Activated T-helper 2 cell treated with anti-CD3 and anti-CD28 coated beads, Interferon-gamma antibody, Interleukin-2, Interleukin-4, amounts not matched to agents 10 μg/mL and 5 μg/mL and 100 μg/mL, durations not matched to agents 14 hours and 24 hours and 36 hours (primary cell): ENCODE measurements at places on chromosomes 5 and 9. TPM values are rescaled to one million over a fixed set of nuclear protein-coding genes. Genes with fewer than 3 reads are reported as not detected.

DNA sequence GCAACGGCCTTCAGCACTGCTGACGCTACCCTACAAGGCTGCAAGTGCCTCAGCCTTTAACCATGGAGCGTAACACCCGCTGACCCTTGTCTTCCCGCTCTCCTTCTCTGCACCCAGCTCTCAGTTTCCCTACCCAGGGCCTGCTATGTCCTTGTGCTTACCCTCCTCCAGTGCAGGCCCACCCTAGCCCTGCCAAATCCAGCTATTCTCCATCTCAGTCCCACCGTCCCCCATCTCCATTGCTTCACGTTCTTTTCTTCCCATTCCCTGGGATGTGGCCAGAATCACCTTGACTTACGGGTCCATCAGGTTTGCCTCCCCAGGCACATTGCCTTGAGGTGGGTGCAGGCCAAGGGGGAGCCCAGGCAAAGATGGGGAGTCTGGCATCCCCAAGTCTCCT lies 91.2 kb downstream of the PAX5 start:
- H3K27me3 ChIP-seq, result peaks cover 6% of the 10 kb centered on the region
- no peak for DNase-seq
- no peak overlapping the region for H3K4me3 ChIP-seq
- no peaks in the 10 kb centered on the region for H3K36me3 ChIP-seq
- no peak overlapping the region for H3K27ac ChIP-seq

DNA sequence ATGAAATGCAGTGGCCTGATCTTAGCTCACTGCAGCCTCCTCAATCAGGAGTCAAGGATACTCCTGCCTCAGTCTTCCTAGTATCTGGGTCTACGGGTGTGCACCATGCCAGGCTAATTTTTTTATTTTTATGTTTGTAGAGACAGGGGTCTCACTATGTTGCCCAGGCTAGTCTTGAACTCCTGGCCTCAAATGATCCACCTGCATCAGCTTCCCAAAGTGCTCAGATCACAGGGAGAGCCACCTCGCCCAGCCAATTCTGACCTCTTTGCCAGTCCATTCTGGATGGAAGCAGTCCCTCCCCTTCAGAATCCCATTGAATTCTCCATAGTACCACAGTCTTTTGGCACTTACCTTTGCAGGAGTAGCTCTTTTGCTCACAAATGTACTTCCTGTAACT lies 1.7 kb upstream of the CANX start:
- DNase-seq, result no peak
- H3K4me3 ChIP-seq, result peak overlapping the region; percentile 99
- peaks cover 23% of the 10 kb centered on the region for H3K36me3 ChIP-seq
- peaks cover 24% of the 10 kb centered on the region for H3K4me1 ChIP-seq
- H3K27me3 ChIP-seq, result no peaks in the 10 kb centered on the region

- H3K36me3 ChIP-seq, result no peaks in the 10 kb centered on the region
- no peak for DNase-seq
- no peak overlapping the region for H3K4me3 ChIP-seq
- H3K27me3 ChIP-seq, result no peaks in the 10 kb centered on the region
- no peak overlapping the region for H3K27ac ChIP-seq
Observed at GRCh38 chr9:13719981-13720676, 440.6 kb upstream of the MPDZ start.

Gene POU5F2
- 1.0 and 1.4 TPM in 2 replicates for total RNA-seq

Gene FAM151B
- total RNA-seq, result 0.43 and 0.76 TPM in 2 replicates

Gene ARSI
- not detected in 2 replicates for total RNA-seq

- no peak overlapping the region for H3K4me3 ChIP-seq
- DNase-seq, result no peak
- H3K27me3 ChIP-seq, result peaks cover 1% of the 10 kb centered on the region
- H3K36me3 ChIP-seq, result no peaks in the 10 kb centered on the region
Observed at GRCh38 chr5:158877124-158877581, 222.6 kb downstream of the EBF1 start.

Gene OTP
- not detected in 2 replicates for total RNA-seq

- no peak for DNase-seq
- H3K4me3 ChIP-seq, result no peak overlapping the region
- no peak overlapping the region for H3K27ac ChIP-seq
- H3K36me3 ChIP-seq, result no peaks in the 10 kb centered on the region
- H3K27me3 ChIP-seq, result no peaks in the 10 kb centered on the region
- peaks cover 8% of the 10 kb centered on the region for H3K4me1 ChIP-seq
Observed at GRCh38 chr5:172800088-172800551, 29.1 kb upstream of the DUSP1 start.

Gene ZBED3
- total RNA-seq, result 0.48 and 0.60 TPM in 2 replicates

- H3K36me3 ChIP-seq, result no peaks in the 10 kb centered on the region
- no peak overlapping the region for H3K4me3 ChIP-seq
- H3K27ac ChIP-seq, result no peak overlapping the region
- no peaks in the 10 kb centered on the region for H3K4me1 ChIP-seq
- H3K27me3 ChIP-seq, result peaks cover 18% of the 10 kb centered on the region
Observed at GRCh38 chr5:38404667-38405276, 146.4 kb downstream of the EGFLAM start.

Gene P4HA2
- total RNA-seq, result 44.9 and 47.0 TPM in 2 replicates

DNA sequence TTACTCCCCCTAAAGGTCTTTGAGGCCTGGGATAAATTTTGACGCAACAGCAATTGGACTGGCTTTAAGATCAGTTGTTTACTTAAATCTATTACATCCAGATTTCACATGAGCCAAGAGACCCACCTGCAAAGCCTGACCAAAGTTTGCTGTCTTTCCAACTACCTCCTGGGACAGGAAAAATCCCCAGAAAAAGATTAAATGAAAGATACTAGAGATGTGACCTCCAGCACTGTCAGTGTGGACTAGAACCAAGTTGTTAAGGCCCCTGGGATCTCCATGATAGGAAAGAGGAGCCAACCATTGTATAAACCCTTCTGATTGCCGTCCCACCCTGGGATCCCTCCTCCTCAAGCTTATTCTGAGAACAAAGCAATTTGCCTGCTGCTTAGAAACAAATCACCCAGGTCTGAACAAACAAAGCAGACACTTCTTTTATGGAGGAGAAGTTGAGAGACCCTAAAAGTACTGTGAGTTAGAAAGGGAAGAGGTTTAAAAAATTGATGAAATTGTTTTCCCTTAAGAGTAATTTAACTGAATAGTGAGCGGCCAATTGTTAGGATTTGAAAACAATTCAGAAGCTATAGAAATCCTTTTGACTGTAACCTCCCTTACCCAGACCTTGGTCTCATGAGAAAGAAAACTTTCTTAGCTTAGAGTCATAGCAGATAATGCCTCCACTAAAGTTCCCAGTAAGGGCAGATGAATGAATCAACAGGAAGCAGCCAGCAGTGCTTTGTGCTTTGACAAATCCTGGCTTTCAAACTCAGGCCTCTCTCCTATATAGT lies 255.2 kb downstream of the TMEM167A start:
- no peaks in the 10 kb centered on the region for H3K27me3 ChIP-seq
- no peaks in the 10 kb centered on the region for H3K36me3 ChIP-seq
- no peaks in the 10 kb centered on the region for H3K4me1 ChIP-seq
- no peak overlapping the region for H3K27ac ChIP-seq

Gene IRX2
- not detected in 2 replicates for total RNA-seq

- H3K36me3 ChIP-seq, result no peaks in the 10 kb centered on the region
- no peak for DNase-seq
- no peak overlapping the region for H3K4me3 ChIP-seq
Observed at GRCh38 chr5:88813244-88813643, 69.7 kb downstream of the MEF2C start.

DNA sequence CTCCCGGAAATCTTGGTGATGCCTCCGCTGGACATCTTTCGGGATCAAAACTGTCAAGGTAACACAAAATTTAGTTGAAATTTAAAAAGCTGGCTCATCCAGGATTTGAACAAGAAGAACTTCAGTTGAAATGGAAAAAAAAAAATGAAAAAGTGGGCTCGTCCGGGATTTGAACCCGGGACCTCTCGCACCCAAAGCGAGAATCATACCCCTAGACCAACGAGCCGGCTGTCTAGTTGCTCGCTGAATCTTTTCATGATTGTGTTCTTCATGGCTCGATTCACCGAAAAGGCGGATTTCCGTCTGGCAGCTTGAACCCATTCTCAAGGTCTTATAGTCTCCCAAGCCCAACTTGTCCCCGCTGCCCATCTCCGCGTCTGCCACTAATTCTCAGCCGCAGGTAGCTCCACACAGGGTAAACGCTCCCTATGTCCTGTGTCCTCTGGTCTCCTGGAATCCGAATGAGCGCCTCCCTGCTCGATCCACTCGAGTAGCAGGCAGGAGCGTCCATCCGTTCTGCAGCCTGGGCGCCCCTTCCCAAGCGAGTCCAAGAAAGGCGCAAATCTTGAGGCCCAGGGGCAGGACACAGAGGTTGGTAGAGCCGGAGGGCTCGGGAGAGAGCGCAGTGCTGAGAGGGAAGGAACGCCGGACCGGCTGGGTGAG lies 16.2 kb downstream of the TRIM7 start:
- H3K27ac ChIP-seq, result peak overlapping the region; percentile 93
- peak overlapping the region; percentile 94 for H3K4me3 ChIP-seq
- H3K36me3 ChIP-seq, result no peaks in the 10 kb centered on the region
- DNase-seq, result peak; percentile 77

Gene OTULINL
- total RNA-seq, result 17.0 and 20.9 TPM in 2 replicates

Gene C9orf43
- total RNA-seq, result 0.48 TPM in 2 replicates

Gene SLC6A7
- not detected in 2 replicates for total RNA-seq

- H3K4me1 ChIP-seq, result no peaks in the 10 kb centered on the region
- no peak overlapping the region for H3K27ac ChIP-seq
- no peaks in the 10 kb centered on the region for H3K36me3 ChIP-seq
- H3K4me3 ChIP-seq, result no peak overlapping the region
- H3K27me3 ChIP-seq, result no peaks in the 10 kb centered on the region
Observed at GRCh38 chr5:2674456-2674855, 77.0 kb downstream of the IRX2 start.

DNA sequence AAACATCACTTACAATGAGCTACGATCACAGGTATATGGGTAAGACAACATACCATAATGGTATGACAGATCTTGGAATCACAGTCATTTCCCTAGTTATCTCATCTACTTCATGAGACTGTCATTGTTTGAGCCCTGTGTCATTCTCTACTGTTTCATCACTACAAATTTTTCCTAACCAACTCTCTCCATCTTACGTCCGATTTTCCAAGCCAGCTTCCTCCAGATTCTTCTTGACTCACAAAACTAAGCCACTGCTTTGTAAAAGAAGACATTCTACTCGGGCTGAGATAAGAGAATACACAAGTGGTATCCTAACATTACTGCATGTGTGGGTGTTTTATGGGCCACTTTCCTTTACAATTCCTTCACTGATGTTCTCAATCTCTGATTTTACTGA lies 49.6 kb downstream of the SERINC5 start:
- no peak for DNase-seq
- no peak overlapping the region for H3K4me3 ChIP-seq
- peaks cover 46% of the 10 kb centered on the region for H3K36me3 ChIP-seq
- peak overlapping the region; percentile 35 for H3K27ac ChIP-seq

DNA sequence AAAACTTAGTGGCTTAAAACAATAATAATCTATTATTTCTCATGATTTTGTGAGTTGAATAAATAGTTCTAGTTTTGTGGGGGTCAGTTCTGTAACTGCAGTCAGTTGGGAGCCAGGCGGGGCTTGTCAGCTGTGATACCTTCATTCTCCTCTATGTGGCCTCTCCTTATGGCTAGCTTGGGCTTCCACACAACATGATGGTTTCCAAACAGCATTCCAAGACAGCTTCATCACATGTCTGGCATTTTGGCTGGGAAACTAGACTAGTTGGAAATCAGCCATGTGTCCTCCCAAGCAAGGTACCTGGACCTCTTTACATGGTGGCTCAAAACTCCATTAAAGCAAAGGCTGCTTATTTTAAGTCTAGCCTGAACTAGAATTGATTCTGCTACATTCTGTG lies 61.4 kb upstream of the RANBP3L start:
- no peaks in the 10 kb centered on the region for H3K27me3 ChIP-seq
- H3K4me3 ChIP-seq, result no peak overlapping the region
- DNase-seq, result no peak
- no peak overlapping the region for H3K27ac ChIP-seq
- no peaks in the 10 kb centered on the region for H3K36me3 ChIP-seq
- peaks cover 7% of the 10 kb centered on the region for H3K4me1 ChIP-seq

GRCh38 chr9:14315875-14316601 lies 2.1 kb upstream of the NFIB start:
- no peak for DNase-seq
- peak overlapping the region; percentile 76 for H3K4me3 ChIP-seq
- peaks cover 19% of the 10 kb centered on the region for H3K4me1 ChIP-seq
- peaks cover 5% of the 10 kb centered on the region for H3K36me3 ChIP-seq

- H3K4me3 ChIP-seq, result peak within 1 kb of the TSS; percentile 99
- peaks cover 48% of the 10 kb centered on the region for H3K36me3 ChIP-seq
- H3K27ac ChIP-seq, result peak within 1 kb of the TSS; percentile 98
- peaks cover 51% of the 10 kb centered on the region for H3K4me1 ChIP-seq
- no peaks in the 10 kb centered on the region for H3K27me3 ChIP-seq
Observed at GRCh38 chr5:40679913-40680681, at the start of gene PTGER4. Gene PTGER4 (plus strand): TSS chr5:40679915. CDS start chr5:40680994, 1,079 bp downstream.

GRCh38 chr9:106753155-106753671 lies 109.8 kb upstream of the ZNF462 start:
- DNase-seq, result no peak
- H3K27ac ChIP-seq, result no peak overlapping the region
- no peaks in the 10 kb centered on the region for H3K36me3 ChIP-seq
- H3K27me3 ChIP-seq, result no peaks in the 10 kb centered on the region
- H3K4me3 ChIP-seq, result no peak overlapping the region

Gene TMC1
- total RNA-seq, result not detected in 2 replicates

Gene ORM2
- not detected in 2 replicates for total RNA-seq

DNA sequence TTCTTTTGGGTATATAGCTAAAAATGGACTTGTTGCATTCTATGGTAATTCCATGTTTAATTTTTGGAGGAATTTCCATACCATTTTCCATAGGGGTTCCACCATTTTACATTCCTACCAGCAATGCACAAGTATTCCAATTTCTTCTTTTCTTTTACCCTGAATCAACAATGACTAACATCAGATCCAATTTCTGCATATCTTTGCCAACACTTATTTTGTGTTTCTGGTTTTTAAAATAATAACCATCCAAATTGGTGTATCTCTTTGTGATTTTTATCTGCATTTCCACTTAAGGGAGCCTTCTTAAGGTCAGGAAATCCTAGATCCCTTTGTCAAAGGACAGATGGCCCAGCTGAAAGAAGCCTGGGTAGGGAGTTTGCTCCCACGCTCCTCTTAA lies 29.5 kb upstream of the SMU1 start:
- H3K27ac ChIP-seq, result no peak overlapping the region
- DNase-seq, result no peak
- H3K4me3 ChIP-seq, result no peak overlapping the region

Gene C5orf52
- 0.30 TPM in 1 of 2 replicates, not detected in the other for total RNA-seq

GRCh38 chr9:10704720-10705119 lies 91.9 kb upstream of the PTPRD start:
- no peak for DNase-seq
- no peaks in the 10 kb centered on the region for H3K36me3 ChIP-seq
- no peak overlapping the region for H3K4me3 ChIP-seq
- no peaks in the 10 kb centered on the region for H3K4me1 ChIP-seq

Gene GZMA
- 95.1 and 96.9 TPM in 2 replicates for total RNA-seq

GRCh38 chr5:27158171-27158570 lies 119.8 kb upstream of the CDH9 start:
- no peak overlapping the region for H3K27ac ChIP-seq
- H3K4me1 ChIP-seq, result no peaks in the 10 kb centered on the region
- no peak for DNase-seq
- no peaks in the 10 kb centered on the region for H3K27me3 ChIP-seq
- no peaks in the 10 kb centered on the region for H3K36me3 ChIP-seq
